Dermis lymphatic vessel endothelial cell (primary cell): ENCODE measurements at places on chromosomes 13 and 19. TPM values are rescaled to one million over a fixed set of nuclear protein-coding genes. Genes with fewer than 3 reads are reported as not detected.

SCEL gene
- not detected in 2 replicates for total RNA-seq

ZNF724 gene
- 3.7 and 4.6 TPM in 2 replicates for total RNA-seq

ZNF793 gene
- 0.22 and 0.86 TPM in 2 replicates for total RNA-seq

SH2D3A gene
- total RNA-seq = 2.2 and 3.0 TPM in 2 replicates

ZIC5 gene
- total RNA-seq = under 0.01 TPM in 1 of 2 replicates, not detected in the other
